SK-N-SH (cell line): ENCODE measurements at places on chromosomes 6 and 20. TPM values are rescaled to one million over a fixed set of nuclear protein-coding genes. Genes with fewer than 3 reads are reported as not detected.
A peak's percentile ranks its signal among the peaks of the same experiment; 100 is the strongest.

The DOK5 gene
- 12.3 and 12.4 TPM in 2 replicates for polyA plus RNA-seq

GRCh38 chr20:63058696-63059335 lies 52.1 kb upstream of the BHLHE23 start:
- no peak for DNase-seq

DNA sequence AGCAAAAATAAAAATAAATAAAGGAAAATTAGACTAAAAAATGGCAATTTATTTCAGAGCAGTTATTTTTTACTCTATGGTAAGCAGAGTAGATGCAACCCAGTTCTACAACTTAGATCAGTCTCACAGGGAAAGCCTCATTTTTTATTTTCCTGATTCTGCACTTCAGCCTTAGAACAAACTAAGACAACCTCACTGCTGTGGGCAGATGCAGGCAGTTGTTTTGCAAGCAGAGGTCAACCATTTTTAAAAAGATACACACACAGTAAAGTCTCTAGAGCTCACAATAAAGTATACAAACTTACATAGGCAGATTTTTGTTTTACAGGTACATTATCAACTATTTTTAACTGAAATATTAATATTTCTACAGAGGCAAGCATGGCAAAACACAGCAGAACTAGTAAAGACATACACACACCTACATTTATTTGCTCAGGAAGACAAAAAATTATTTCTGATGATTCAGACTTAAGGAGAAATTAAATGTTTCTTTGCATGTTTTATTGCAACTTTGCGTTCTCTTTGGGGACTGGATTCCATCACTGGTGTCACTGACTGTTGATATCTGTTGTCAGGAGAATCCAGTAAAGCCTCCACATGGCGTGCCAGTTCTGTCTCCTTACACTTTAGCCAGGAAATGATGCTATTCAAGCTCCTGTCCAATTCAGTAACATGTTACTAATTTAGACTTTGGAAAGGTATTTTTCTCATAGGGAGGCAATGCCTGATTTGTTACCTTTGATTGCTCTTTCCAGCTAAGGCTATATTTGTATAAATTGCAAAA lies 102.7 kb downstream of the TRDN start:
- DNase-seq = no peak

DNA sequence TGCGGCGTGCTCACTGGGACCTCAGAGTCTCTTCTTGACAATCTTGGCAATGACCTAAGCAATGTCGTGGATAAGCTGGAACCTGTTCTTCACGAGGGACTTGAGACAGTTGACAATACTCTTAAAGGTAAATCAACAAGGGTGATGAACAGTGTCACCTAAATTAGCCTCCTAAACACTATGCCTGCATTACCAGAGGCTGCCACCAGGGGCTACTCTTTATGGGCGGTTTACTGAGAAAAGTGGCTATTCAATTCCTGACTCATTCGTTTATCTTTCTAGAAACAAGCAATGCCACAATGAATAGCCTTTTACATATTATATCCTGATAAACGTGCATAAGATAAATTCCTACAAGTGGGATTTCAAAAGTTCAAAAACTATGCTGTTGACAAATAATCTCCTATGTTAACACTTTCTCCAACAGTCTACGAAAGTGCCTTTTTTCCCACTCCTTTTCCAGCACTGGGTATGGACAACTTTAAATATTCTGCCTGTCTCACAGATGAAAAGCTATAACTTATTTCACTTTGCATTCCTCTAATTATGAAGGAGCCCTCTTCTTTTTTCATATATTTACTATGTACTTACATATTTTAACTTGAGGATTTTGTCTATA lies 1.3 kb downstream of the BPIFA2 start:
- DNase-seq = no peak

DNA sequence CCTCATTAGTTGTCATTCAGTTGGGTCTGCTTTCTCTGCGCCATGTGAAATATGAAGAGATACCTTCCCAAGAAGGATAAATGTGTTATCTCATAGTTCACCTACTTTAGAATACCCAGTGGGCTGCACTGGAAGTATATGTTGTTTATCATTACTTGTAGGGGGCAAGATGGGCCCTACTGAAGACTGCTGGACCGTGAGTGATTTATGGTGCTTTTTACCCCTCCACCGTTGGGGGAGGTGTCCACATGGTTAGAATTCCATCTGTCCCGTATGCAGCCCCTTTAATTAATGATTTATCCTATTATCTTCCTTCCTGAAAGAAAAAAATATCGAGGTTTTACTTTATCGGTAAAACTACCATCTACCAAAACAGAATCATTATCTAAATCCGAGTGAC lies 97.0 kb downstream of the TSHZ2 start:
- no peak for DNase-seq

- peak; percentile 45 for DNase-seq
These were observed 528.1 kb downstream of the CDH26 start for GRCh38 chr20:60486315-60486714.

The ESF1 gene
- polyA plus RNA-seq = 1.4 and 1.8 TPM in 2 replicates

The NRSN1 gene
- polyA plus RNA-seq = 0.02 and 0.41 TPM in 2 replicates

DNA sequence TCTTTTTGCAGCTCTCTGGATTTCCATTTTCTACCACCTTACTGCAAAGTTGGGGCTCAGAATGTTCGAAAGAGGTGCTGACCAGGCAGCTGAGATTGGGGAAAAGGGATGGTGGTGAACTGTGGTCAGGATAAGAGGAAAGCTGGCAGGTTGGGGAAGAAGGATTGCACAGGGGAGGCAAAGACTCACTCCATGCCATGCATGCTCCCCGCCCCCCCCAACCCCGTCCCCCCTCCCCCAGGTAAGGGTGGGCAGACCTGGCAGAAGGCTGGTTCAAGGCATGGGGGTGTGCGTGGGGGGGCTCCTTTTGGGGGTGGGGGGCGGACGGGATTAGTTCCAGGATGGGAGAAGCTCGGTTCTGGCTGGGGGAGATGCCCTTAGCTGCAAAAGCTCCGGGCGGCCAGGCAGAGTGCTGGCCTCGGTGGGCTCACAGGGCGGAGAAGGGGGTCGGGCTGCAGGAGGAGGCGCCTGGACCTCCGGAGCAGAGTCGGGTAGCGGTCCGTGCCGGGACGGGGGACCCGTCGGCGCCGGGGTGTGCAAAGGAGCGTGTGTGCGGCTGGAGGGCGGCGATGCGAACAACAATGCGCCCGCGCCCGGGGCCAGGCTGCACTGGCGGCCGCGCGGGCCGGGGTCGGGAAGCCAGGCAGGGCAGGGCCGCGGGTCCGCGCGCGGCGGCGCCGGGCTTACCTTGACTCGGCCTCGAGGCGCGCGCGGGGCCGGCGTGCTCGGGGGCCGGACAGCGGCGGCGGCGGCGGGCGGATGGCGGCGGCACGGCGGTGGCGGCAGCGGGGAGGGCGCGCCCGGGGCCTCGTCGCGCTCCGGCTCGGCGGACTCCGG lies 880 bp downstream of the ADNP start:
- DNase-seq = peak; percentile 47

- no peak for DNase-seq
These were observed 11.0 kb downstream of the ATP9A start for GRCh38 chr20:51757226-51757625.

The DEF6 gene
- 0.13 and 0.16 TPM in 2 replicates for polyA plus RNA-seq

GRCh38 chr6:16288163-16288562 lies 49.8 kb downstream of the GMPR start:
- DNase-seq = no peak

DNA sequence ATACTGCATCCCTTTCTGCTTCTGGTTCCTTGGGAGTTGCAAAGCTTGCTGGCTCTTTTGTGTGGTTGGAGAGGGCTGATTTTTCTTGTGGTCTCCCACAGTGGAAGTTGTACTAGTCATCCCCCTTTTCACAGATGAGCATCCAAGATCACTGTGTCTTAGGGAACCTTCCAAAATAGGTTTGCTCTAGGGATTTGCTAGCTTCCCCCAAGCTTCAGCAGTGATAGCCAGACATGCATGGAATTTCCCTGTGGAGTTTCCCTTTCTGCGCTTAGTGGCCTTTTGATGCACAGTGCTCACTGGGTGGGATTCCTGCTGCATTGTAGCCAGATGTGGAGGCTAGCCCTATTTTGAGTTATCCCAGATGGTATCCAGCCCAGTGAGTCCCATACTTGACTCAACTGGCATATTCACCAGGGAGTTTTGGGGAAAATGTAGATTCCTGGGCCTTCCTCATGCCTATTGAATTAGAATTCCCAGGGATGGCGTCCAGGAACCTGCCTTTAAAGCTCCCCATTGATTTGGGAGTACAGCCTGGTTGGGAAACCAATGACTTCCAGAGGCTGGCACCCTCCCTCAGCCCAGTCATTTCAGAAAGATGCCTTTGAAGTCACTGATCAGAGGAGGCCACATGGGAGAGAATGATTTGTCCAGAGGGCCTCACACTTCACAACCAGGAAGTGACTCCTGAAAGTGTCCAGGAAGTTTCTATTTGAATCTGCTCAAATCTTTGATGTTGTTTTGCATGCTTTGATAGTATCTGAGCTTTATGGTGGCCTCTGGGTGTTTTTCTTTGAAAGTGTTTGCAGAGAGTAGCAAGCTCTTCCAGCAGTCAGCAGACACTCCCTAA lies 25.9 kb downstream of the PPARD start:
- no peak for DNase-seq

- DNase-seq = no peak
These were observed 29.5 kb downstream of the GGTLC1 start for GRCh38 chr20:23959054-23959453.

DNA sequence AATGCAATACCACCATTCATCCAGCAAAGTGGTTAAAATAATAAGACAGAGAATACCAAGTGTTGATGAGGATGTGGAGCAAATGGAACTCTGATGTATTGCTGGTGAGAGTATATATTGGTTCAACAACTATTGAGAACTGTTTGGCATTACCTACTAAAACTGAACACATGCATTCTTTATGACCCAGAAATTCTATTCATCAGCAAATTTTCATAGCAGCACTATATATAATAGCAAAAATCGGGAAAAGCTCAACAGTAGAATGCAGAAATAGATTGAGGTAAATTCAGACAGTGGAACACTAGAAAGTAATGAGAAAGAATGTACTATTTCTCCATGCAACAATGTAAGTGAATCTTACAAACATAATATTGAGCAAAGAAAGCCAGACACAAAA lies 62.2 kb upstream of the FOXP4 start:
- no peak for DNase-seq

The BANF2 gene
- polyA plus RNA-seq = not detected in 2 replicates

The SLC44A4 gene
- polyA plus RNA-seq = 0.26 and 0.49 TPM in 2 replicates

The C20orf202 gene
- polyA plus RNA-seq = not detected in 2 replicates

- no peak for DNase-seq
These were observed 155.3 kb upstream of the STXBP5 start for GRCh38 chr6:147048930-147049329.

DNA sequence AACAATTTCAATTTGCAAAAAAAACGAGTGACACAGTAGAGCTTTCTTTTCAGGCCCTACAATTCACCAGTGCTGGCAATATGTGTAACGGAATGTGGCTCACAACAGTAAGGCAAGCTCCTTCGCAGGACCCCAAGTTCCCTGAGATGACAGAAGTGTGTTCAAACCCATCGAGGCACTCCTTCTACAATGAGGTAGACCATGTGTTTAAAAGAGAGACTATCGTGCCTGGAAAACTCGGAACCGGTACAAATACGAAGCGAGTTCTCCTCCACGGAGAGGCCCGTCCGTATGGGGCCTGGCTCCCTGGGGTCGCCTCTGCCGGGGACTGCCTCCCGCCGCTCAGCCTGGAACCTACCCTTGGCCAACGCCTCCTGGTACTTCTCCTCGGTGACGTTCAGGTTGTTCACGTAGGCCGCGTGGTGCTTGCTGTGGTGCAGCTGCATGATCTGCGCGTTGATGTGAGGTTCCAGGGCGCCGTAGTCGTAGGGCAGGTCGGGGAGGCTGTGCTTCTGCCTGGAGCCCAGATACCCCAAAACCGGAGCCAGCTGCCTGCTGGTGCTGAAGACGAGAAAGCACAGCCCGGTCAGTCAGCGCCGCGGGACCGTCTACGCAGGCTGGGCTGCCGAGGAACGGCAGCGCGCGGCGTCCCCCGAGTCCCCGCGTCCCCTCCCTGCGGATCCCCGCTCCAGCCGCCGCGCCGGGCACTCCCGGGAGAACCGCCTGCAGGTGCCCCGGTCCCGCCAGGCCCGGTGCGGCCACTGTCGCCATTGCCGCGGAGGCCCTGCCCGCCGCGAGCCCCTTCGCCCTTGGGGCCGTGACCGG lies 526 bp downstream of the SOD2 start:
- DNase-seq = peak; percentile 60

The LHFPL5 gene
- polyA plus RNA-seq = not detected in 2 replicates

DNA sequence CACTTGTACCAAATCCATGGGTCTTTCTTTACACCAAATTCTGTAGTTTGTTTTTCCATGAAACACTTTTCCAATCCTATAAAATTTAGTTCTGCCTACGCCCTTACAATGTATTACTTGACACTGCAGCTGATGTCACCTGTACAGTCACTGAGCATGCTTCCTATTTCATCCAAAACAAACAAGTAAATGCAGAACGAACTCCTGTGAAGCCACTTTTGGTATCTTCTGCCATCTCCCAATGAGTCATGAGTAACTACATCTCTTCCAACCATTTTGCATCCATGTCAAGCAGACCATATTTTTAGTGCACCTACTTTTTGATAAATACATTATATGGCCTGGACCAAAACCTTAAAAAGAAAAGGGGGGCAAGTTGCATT lies 42.4 kb downstream of the HDDC2 start:
- no peak for DNase-seq

- no peak for DNase-seq
These were observed 3.5 kb upstream of the SLC22A7 start for GRCh38 chr6:43294536-43294935.

DNA sequence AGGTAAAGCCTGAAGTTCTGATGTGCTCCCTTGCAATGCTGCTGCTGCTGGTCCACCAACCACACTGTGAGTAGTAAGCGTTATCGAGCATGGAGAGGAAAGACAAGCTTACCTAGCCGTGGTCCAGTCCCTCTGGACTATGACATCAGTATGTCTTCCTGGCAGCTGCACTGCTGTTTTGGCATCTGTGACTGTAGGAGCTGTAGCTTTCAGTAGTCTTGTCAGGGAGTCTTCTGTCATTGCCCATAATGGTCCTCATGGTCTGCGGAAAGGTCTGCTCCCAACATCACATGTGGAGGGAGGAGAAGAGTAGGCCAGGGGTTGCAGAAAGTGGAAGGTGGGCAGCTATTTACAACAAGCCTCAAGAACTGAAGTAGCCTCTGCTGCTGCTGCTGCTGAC lies 26.8 kb upstream of the TMEM217 start:
- DNase-seq = no peak

DNA sequence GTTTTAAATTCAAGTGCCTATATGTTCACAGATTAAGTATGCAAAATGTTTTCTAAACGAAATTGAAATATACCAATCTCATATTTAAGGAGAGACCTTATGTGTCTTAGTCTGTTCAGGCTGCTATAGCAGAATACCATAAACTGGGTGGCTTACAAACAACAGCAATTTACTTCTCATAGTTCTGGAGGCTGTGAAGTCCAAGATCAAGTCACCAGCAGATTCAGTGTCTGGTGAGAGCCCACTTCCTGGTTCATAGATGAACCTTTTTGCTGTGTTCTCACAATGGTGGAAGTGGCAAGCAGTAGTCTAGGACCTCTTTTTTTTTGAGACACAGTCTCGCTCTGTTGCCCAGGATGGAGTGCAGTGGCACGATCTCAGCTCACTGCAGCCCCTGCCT lies 3.5 kb upstream of the DSTN start:
- DNase-seq = no peak

DNA sequence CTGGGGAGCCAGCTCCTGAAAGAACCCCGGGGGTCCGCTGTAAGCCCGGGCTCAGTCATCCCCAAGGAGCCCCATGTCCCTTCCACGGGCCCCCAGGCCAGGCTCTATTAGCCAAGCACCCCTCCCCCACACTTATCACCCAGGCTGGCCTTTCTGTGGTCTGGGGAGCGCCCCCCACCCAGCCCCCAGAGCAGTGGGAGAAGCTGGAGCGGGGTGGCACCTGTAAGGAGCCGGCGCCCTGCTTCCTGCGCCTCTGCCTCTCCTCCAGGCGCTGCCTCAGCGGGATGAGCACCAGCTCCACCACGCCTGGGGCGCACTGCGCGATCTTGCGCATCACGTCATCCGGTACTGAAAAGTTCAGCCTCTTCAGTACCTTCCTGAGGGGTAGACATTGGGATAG lies 2.3 kb downstream of the SPEF1 start:
- no peak for DNase-seq
